ENCODE measurements at places on chromosomes 1 and 21.

DNA sequence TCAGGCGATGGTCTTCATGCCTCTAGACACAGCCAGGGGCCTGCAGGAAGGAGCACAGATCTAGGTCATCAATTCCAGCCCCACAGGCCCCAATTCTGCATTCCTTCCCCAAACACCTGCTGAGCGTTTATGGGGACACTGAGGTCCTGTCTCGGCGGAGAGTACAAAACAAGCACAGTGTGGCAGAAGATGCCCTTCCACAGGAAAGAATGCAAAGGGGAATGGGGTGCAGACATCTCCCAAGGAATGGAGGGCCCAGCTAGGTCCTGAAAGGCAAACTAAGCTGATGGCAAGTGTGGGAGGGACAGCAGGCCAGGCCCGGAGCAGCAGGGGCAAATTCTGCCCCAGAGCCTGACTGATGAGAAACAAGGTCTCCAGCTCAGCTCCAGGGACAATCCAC is 3.5 kb upstream of the S100A8 start:
- no peak for DNase-seq

GRCh38 chr1:235758931-235759330 is 107.8 kb downstream of the LYST start:
- DNase-seq: no peak

DNA sequence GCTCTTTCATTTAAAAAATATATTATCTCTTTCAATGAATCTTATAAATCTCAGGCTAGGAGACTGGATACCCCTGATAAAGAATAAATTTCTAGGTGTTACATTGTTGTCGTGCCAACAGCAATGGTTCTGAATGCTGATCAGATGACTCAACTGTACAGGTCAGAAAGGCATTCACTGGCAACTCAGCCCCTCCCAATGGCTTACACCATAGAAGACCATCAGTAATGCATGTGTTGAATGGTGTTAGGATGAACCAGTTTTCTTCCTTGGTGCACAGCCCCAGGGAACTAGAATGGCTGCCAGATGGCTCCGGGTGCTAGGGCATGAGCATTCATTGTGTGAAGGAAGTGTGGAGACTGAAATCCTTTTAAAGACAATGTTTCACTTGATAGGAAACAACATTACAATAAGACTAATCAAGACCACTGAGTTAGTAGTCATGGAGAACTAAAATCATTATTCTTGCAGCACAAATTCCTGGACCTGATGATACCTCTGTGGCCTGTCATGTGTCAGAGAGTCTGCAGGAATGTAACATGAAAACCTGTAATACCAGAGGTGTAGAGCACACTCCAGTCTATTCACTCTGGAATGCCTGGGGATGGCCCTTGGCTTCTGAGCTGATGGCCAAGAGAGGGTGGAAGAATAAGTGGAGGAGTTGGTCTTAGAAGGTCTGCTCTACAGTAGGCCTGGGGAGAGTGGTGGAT is 187.7 kb upstream of the LMO4 start:
- DNase-seq: no peak

DNA sequence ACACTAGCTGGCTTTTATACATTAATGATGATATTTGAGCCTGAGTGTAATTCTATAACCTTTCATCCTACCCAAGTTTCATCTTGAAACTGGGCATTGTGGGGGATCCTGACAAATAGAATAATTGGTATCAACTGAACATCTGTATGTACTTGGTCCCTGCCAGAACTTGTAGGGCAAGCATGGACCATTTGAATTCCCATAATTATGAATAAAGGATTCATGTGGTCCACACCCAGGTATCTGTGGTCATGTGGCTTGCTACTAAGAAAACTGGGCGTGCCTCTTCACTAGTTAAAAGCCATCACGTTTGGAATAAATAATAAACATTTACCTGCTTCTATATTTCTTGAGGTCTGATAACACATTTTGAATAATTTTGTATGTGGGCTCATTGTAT is 20.6 kb upstream of the VTCN1 start:
- DNase-seq: no peak
